ENCODE measurements at places on chromosomes 7 and 10.

- no peak for DNase-seq
Observed at GRCh38 chr10:80468002-80468401, 13.9 kb downstream of the TSPAN14 start.

- DNase-seq = no peak
Observed at GRCh38 chr10:98339799-98340198, 71.8 kb upstream of the LOXL4 start.

- DNase-seq = no peak
Observed at GRCh38 chr7:756231-756927, 29.3 kb upstream of the PRKAR1B start.

- no peak for DNase-seq
Observed at GRCh38 chr7:133827707-133828623, 299.2 kb upstream of the LRGUK start.

DNA sequence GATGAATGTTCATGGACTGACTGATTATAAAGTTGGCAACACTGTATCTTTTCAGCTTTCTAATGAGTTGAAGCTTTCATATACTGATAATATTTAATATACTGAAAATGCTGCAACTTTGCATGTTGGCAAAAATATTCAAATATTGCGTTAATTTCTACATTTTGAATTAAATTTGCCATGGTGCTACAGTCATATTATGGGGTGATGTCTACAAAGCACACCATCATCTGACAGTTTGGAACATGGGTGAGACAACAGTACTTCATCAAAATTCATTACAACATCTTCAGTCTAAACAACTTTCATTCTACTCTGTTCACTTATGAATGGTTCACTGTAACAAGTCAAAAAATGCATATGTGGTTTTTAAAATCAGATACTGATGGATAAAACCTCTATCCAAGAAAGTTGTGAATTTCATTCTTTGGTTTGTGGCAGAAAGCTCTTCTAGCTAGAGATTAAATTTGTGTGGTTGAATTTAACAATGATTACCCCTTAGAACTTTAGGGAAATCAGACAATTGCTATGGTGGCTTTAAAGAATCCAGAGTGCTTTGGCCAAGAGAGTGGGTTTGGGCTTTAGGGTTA lies 136.4 kb downstream of the TMEM26 start:
- no peak for DNase-seq

DNA sequence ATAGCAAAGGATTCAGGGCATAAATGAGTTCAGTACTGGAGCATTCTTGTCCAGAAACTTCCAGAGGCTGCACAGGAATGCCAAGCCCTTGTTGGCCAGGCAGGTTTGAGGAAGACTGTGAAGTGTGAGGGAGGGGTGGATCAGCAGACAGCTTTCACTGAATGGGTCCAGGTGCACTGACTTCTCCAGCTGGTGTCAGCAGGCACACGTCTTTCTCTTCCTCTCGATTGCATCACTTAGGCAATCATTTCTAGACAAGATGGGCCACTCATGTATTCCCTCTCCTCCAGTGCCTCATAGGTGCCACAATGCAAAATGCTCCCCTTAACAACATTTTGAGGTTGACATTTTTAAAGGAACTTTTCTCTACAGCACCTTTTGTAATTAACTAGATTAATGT lies 15.6 kb upstream of the PLEKHS1 start:
- DNase-seq = no peak

DNA sequence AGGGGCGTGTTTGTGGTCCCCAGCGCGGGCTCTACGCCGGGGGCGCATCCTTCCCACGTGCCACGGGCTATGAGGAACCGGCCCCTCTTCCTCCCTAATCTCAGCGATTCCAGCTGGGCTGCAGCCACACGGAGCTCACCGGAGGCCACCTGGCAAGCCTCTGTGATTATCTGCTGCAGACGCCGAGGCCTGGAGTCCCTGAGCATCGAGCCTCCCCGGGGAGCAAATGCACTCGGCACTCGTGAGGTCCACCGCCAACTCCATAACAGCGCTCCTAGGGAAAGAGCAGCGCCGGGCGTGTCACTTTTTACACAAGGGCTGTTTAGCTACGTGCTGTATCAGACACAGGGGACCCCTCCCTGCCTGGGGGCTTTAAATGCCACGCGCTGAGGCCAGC lies 101.2 kb downstream of the DYNC2I1 start:
- DNase-seq = no peak

DNA sequence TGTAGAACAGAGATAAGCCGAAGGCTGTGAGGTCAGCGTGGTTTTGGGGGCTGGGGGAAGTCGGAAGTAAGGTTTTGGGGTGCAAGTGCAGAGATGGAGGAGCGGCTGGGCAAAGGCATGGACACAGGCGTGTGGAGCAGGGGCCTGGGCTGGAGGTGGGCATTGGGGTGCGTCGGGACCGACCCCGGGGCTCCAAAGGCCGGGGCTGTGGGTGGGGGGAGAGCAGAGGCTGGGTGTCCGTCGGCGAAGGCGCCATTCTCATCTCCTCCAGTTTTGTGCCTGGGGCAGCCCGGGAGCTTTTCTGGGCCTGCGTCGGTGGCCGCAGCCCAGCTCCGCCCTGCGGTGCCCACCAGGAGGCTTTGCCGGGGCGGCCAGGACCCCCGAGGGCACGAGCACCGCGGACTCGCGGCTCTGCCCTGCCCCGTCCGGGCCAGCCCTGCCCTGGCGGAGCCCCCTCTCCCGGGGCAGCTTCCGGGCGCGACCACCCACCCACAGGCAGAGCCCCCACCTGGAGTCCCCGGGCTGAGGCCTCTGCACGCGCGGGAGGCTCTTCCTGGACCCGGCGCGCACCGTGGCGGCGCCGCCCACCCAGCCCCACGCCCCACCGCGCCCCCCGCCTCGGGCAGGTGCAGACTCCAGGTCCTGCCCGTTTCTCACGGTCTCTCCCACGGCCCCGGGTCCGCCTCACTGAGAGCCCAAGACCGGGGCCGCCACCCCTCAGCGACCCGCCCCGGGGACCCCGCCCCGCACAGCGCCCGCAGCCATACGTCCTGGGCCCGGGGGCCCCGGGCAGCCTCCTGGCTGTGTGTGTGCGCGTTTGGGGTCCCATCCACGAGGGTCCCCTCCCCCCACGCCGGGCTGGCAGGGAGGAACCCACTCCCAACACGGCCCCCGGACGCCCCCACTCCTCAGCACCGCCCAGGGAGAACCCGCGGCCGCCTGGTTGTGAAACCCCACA lies 7.7 kb upstream of the SCART1 start:
- no peak for DNase-seq

DNA sequence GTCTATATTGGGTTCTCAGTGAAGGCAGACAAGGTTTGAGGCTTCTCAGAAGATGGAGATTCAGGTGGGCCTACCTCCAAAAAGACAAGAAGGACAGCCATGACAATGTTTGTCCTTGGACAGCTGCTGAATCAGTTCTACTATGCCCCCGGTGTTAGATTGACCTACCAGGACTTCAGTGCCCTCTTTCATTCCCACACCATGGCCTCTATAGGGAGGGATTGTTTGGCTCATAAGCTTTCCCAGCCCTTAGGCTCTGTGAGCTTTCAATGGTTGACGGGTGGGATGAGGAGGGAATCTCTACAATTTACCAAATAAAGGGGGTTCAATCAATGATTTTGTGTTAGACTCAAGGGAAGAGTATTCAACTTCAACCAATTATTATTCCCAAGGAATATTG lies 23.4 kb upstream of the RAPGEF5 start:
- no peak for DNase-seq

- DNase-seq = no peak
Observed at GRCh38 chr10:52908478-52908877, 135.9 kb upstream of the MBL2 start.
